AG09309 (cell line): ENCODE measurements at places on chromosomes 12 and 14.

DNA sequence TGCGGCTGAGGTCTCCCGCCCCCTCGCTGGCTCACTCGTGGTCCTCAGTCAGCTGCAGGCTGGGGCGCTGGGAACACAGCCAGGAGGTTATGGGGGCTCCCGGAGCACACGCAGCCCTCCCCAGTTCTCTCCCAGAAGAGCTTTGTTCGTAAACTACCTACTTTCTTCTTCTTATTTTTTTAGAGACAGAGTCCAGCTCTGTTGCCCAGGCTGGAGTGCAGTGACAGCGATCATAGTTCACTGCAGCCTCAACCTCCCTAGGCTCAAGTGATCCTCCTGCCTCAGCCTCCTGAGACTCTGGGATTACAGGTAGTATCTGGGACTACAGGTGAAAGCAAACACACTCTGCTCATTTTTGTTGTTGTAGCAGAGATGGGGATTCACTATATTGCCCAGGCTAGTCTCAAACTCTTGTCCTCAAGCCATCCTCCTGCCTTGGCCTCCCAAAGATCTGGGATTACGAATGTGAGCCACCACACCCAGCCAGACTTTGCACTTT, 15.5 kb upstream of the PLA2G1B start:
- no peak for DNase-seq

DNA sequence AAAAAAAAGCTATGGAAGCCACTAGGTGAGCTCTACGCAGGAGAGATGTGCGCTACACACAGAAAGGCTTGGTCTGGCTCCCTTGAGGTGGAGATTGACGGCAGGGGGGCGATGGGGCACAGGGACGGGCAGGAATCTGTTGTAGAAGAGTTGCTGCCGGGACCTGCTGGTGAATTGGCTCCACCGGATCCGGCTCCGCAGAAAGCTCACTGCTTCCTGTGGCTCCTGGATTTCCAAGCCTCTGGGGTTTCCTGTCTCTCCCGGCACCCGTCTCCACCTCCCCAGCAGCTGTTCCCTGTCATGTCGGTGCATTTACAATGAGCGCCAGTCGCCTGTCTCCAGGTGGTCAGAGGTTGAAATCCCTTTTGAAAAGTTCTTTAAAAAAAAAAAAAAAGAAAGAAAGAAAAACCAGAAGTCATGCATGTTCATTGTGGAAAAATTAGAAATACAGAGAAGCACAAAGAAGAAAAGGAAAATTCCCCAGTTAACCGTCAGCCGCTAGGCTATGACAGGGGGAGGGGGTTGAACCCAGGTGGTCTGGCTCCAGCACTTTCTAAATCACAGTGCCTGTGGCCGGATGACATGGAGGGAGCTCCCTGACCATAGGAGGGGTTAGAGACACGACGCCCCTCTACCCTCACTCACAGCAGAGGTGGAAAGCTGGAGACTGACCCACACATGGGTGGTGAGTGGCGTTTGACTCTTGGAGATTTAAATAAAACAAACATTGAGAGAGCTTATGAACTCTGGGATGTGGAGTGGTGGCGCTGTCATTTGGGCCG, 20.8 kb downstream of the FAM222A start:
- no peak for DNase-seq

- DNase-seq, result no peak
Observed at GRCh38 chr12:2070440-2071045, 17.8 kb downstream of the CACNA1C start.

DNA sequence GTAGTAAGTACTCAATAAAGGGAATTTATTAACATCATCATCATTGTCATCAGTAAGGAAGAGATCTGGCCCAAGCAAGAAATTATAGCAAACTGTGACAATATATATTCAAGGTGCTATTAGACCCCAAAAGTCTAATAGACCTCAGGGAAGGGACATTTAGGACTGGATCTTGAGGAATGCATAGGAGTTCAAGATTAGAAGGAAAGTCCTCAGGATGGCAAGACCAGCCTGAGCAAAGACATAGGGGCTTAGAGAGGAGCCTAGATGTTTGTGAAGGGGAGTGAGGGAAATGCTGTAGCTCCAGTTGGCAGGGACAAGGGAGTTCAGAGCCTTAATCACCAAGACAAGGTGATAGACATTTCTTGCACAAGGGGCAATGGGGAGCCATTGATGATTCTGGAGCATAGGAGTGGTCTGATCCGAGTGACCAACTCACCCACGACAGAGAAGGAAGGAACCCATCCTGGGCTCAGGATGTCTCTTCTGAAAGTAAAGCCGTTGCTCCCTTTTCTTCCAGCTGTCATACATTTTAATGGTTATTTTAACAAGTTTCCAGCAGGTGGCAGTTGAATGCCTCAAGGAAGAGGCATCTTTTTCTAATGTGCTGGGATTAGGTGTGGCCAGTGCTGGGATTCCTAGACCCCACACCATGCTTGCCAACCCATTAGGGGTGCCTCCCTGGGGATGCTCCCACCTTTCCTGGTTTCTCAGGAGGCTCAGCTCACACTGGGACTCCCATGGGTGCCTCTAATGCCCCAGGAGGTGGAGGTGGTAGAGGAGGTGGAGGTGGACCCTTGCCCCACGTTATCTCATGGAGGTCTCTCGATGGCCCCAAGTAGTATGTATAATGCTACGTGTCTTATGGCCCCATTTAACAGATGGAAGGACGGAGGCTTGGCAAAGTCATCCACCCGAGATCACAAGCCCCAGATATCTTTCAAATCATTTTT, 37.8 kb downstream of the PHETA1 start:
- DNase-seq, result peak; percentile 21

- DNase-seq, result no peak
Observed at GRCh38 chr14:99624971-99625370, 20.0 kb upstream of the HHIPL1 start.

DNA sequence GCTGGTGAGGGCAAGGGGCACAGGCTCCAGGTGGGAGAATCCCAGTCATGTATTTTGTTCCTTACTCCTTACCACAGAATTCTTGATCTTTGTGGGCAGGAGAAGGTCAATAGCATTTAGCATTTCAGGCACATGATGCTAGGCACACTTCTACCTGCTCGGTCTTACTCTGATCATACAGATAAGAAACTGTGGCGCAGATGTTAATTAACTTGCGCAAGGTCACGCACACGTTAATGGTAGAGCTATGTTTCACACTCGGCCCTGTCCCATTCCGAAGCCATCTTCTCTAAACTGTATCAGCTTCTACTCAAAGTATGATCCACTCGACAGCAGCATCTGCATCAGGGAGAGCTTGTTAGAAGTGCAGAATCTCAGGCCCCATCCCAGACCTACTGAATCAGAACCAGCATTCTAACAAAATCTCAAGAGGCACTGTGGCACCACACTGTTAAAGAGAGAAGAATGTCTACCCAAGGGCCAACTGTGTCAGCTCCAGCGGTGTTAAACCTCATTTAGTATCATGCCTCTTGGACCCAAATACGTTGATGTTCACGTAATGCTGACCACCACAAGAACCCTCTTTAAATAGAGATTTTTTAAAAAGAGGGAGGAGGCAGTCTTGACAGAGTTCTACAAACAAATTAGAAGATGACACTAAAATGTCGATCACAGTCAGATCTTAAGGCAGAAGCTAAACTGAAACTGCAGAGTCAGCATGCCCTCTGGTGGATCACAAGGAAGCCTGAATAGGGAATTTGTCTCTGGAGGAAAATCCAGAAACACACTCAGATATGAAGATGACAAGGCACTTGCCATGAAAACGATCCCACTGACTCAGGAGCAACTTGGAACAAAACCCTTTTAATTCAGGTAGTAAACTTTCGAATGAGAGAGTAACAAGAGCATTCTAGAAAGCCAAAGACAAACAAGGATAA, 7.3 kb downstream of the STXBP6 start:
- peak; percentile 39 for DNase-seq

GRCh38 chr14:62661818-62662217, 383.4 kb downstream of the KCNH5 start:
- no peak for DNase-seq

DNA sequence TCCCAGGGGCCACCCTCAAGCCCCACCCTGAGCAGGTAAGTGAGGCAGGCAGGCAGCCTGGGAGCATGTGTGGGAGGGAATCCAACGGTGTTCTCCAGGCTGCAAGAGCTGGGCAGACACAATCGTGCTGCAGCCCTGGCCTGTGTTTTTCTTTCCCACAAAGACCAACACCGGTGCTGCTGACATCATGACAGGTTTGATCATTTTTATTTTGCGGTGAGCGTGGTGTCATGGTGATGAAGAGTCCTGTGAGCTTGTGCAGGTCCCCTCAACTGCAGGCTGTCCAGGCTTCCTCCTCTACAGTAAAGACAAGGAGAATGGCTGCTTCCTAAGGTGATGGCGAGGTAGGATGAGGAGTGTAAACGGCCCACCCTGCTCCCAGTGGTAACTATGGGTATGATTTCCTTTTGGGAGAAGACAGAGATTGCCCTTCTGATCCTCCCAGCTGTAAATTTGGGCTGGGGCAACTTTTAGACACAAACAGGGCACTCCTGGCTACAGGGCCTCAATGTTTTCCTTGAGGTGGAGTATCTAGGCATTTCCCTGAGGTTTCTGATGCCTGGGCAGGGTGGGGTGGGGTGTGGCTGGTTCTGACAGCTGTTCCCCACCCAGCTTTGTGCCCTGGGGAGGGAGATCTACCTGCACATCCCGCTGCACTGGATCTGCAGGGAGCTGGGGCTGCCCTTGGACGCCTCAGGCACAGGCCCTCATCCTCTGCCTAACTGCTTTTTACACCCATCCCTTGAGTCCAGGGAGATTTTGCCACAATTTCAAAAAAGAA, 109.1 kb downstream of the VCPKMT start:
- DNase-seq, result no peak

DNA sequence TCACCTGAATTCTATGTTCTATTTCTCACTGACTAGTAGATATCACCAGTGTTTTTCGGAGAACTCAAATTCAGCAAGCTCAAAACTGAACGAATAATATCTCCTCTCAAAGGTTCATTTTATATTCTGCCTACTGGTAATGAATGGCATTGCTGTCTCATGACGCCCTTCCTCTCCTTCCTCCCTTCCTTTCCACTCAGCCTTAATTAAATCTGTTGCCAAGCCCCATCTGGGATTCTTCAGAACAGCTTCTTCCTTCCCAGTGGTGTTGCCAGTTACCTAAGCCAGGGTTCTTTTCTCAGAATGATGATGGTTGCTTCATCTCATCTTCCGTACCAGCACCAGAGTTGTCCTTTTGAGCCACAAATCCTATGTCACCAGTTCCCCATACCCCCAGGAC, 143.2 kb downstream of the SYNE2 start:
- no peak for DNase-seq

DNA sequence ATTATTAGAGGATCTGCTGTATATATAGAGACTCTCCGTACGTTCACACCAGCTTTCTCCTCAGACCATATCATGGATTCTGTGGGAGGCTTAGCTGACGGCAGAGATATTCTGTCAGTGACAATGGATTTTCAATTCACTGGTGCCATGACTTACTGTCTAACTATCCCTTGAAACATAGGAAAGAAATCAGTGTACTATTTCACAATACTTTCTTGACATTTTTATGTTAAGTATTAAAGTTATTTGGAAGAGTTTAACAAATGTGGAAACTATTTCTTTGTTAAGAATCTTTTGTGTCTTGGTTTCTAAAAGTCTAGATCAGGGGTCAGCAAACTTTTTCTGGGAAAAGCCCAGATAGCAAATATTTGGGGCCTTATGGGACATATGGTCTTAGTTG, 118.5 kb downstream of the GTF2A1 start:
- no peak for DNase-seq

- no peak for DNase-seq
Observed at GRCh38 chr12:13075118-13075480, 28.4 kb downstream of the GSG1 start.

DNA sequence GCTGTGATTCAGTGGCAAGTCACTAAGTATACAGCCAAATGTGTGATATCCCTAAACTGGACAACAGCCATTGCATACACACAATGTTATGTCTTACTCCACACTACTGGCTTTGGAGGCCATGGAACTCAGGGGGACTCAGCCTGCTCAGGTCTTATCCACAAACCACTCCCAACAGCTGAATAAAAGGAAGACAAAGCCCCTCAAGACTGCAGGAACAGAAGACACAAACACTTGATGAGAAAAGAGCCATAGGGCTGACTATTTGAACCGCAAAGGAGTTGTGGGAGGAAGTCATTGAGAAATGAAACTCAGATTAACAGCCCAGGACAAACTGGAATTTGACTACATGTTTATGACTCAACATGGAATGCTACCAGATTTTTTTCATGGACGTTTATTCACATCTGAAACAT, 40.9 kb downstream of the PTGER2 start:
- DNase-seq, result peak; percentile 84

GRCh38 chr12:111283521-111283920, 85.4 kb downstream of the PHETA1 start:
- DNase-seq, result no peak

DNA sequence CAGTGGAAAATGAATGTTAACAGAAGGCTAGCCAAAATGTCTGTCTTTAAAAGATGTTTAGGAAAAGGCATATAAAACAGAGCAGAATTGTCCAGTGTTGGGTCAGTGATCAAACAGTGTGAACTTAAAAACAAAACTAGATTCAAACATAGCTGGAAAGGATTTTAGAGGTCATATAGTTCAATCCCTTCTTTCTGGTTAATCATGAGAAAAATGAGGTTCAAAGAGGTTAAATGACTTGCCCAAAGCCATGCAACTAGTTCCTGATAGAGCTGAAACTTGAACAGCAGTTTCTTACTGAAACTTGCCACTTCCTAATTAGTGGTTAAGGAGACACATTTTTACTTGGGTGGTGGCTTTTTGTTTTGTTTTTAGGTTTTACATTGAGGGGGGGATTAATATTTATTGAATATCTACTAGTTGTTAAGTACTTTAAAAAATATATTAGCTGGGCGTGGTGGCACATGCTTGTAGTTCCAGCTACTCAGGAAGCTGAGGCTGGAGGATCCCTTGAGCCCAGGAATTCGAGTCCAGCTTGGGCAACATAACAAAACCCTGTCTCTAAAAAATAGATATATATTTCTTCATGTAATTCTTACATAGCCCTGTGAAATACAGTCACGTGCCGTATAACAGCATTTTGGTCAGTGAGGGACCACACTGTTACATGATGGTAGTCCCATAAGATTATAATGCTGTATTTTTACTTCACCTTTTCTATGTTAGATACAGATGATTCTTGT, 20.4 kb downstream of the ACVR1B start:
- no peak for DNase-seq

GRCh38 chr14:105330491-105330895, 15.9 kb downstream of the PACS2 start:
- DNase-seq, result peak; percentile 29

DNA sequence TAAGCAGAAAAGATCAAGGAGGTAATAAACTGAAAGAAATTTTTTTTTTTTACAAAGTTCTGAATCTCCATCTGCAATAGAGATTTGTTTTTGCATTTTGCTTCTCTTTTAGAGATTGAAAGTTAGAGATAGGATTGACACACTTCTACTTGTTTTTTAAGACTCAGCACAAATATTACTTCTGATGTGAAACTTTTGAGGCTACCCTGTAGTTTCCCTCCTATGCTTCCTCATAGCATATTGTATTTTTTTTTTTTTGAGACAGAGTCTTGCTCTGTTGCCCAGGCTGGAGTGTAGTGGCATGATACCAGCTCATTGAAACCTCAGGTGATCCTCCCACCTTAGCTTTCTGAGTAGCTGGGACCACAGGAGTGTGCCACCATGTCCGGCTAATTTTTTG, 32.1 kb upstream of the SGPP1 start:
- no peak for DNase-seq
